ENCODE measurements at places on chromosomes 5 and 9.

- no peak for DNase-seq
These were observed 50.4 kb downstream of the SPATA31C2 start for GRCh38 chr9:88087906-88088305.

GRCh38 chr5:107218457-107219193 is 452.1 kb downstream of the EFNA5 start:
- DNase-seq: no peak

DNA sequence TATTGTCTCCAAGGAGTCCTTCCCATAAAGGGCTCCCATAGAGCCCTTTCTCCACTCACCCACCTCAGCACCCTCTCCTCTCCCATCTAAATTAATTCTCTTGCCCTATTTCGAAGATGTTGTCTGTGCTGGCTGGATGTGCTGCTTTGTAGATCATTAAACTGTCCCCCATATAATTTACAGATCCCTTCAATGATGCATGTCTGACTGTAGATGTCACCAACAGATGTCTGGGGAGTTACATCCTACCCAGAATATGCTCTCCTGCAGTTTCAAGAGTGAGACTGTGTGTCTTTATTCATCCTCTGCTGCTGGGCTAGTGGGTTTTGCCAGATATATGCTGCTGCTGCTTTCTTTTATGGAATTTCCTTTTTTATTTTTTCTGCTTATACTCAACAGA is 351.2 kb downstream of the MLLT3 start:
- no peak for DNase-seq

DNA sequence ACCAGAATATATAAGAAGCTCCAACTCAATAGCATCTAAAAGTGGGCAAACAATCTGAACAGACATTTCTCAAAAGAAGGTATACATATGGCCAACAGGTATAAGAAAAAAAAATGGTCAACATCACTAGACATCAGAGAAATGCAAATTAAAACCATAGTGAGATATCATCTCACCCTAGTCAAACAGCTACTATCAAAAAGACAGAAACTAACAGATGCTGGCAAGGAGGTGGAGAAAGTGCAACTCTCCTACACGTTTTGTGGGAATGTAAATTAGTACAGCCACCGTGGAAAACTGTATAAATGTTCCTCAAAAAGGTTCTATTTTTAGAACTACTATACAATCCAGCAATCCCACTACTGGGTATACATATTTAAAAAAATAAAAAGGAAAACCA is 199.9 kb upstream of the SMC2 start:
- no peak for DNase-seq

GRCh38 chr9:76180541-76180940 is 213.7 kb downstream of the RFK start:
- no peak for DNase-seq

DNA sequence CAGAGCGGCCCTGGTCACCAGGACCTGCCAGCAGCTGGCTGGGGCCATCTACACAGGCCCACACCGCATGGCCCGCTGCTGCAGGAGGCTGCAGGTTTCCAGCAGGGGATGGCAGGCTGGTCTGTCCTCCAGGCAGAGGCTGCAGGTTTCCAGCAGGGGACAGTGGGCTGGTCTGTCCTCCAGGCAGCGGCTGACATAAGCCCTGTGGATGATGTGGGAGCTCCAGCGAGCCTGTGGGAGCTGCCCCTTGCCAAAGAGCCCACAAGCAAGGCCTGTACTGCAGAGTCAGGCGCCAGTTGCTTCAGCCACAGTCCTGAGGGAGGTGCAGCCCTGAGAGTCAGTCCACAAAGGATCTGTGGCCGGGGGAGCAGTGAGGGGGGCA is 18.5 kb downstream of the TPPP start:
- DNase-seq: no peak

DNA sequence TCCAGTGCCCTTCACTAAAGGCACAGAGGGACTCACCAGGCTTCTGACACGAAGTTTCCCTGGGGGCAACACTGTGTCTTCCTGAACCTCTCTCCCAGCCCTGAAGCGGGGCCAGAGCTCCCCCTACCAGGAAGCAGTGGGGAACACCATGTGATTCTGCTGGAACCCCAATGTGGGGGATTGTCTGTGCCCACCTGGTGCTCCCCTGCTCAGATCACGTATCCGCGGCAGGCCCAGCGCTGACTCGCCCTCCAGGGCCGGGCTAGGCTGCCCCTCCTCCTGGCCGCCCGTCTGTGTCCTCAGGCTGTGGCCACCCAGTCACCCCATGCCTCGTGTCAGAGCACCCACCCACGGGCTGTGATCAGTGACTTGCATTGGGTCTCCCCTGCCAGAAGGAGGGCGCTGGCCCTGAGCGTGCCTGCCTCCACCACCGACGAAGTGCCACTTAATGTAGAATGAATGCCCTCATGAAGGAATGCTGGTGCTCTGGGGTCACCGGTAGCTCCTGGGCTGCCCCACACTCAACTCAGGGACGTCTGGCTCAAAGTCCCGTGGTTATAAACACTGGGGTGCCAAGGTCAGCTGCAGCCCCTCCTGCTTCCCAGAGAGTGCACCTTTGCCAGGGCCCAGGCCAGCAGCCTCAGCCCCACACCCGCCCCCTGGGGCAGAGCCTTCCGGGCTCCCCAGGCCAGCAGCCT is 22.1 kb downstream of the SARDH start:
- no peak for DNase-seq

GRCh38 chr5:14385019-14385418 is 196.6 kb upstream of the OTULINL start:
- DNase-seq: no peak

GRCh38 chr5:40484495-40484894 is 195.2 kb upstream of the PTGER4 start:
- no peak for DNase-seq

DNA sequence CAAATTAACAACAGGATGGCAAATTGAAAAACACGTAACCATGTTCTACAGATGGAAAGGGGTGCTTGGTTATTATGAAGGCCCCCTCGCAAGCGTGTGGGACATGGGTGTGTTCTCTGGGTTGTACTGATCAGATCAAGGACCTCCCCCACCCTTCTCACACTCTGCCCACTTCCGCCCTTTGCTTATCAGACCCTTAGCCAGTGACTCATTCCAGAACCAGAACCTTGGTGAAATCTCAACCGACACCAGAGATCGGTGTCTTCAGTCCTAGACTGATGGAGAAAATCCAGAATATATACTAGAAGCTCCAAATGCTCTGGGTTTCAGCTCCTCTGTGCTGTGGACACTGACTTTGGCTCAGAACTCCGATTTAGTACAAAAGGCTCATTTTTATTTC is 64.9 kb downstream of the PTTG1 start:
- DNase-seq: no peak

All from DMS 273 treated with DMSO at 0.1 percent for 48 hours (cell line).